Right kidney (tissue), 9 donors: ENCODE measurements at places on chromosomes 6 and 20.

DNA sequence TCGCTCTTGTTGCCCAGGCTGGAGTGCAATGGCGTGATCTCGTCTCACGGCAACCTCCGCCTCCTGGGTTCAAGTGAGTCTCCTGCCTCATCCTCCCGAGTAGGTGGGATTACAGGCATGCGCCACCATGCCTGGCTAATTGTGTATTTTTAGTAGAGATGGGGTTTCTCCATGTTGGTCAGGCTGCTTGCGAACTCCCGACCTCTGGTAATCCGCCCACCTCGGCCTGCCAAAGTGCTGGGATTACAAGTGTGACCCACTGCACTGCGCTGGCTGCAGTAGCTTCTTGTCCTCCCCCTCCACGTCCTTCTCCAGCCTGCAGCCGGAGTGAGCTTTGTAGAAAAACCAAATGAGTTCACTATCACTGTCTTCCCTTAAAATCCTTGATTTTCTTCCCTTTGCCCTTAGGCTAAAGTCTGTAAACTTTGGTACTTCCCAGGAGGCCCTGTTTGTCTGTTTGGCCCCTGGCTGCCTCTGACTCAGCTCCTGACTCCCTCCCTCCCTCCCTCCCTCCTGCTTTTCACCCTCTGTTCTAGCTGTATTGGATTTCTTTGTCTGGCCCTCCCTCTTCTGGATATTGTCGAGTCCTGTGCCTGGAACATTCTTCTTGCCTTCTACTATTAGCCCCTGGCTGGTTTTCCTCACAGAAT lies 12.9 kb downstream of the PARD6B start:
- DNase-seq = peak; percentile 64

GRCh38 chr6:133551436-133551835 lies 310.3 kb downstream of the EYA4 start:
- no peak for DNase-seq

- peak; percentile 60 for DNase-seq
Observed at GRCh38 chr6:154039231-154039842, at the start of gene OPRM1. TSS of gene OPRM1 (plus strand) at chr6:154039240. CDS start at chr6:154039545, 305 bp downstream.

GRCh38 chr6:112618849-112619248 lies 271.7 kb downstream of the RFPL4B start:
- no peak for DNase-seq

- no peak for DNase-seq
Observed at GRCh38 chr6:47241742-47242482, 67.8 kb downstream of the TNFRSF21 start.
